ENCODE measurements at places on chromosomes 13 and 19.

DNA sequence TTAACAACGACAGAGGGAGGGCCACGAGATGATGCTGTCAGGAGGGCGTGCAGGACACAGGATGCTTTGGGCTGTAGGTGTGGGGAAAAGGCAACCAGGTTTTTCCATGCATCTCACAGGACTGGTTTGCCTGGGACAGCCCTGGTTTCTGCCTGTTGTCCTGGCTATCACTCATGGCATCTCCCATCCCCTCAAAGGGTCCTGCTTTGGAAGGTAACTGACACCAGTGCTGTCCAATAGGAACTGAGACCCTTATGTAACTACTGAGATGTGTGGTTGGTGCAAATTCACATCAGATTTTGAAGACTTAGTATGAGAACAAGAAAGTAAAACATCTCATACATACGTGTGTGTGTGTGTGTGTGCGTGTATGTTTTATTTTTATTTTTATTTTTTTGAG is 144.2 kb downstream of the URI1 start:
- DNase-seq = no peak

GRCh38 chr19:34452723-34453122 is 24.5 kb downstream of the UBA2 start:
- no peak for DNase-seq

DNA sequence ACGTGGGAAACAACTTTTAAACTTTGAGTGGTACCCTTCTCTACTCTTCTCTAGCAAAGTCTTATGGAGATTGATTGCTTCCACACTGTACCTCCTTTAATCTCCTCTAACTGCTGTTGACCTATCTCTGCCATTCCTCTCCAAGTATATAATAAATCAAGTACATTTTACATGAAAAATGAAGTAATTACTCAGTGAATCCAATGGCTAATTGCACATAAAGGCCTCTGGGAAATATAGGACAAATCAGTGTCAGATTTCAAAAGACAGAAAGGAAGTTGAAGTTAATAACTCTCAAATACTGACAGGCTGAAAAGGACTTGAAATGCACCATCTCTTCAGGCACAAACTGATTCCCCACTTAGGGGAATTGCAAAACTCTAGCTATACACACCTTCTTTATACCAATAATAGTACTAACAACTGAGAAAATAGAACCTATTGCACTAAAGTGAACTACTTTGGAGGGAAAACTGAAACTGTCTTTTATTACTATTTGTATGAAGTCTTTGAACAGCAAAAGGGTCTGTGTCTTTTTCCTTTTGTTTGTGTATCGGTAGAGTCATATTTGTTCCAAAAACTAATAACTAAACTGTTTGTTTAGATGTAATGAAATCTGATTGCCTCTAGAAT is 701.1 kb downstream of the PCDH9 start:
- DNase-seq = no peak

DNA sequence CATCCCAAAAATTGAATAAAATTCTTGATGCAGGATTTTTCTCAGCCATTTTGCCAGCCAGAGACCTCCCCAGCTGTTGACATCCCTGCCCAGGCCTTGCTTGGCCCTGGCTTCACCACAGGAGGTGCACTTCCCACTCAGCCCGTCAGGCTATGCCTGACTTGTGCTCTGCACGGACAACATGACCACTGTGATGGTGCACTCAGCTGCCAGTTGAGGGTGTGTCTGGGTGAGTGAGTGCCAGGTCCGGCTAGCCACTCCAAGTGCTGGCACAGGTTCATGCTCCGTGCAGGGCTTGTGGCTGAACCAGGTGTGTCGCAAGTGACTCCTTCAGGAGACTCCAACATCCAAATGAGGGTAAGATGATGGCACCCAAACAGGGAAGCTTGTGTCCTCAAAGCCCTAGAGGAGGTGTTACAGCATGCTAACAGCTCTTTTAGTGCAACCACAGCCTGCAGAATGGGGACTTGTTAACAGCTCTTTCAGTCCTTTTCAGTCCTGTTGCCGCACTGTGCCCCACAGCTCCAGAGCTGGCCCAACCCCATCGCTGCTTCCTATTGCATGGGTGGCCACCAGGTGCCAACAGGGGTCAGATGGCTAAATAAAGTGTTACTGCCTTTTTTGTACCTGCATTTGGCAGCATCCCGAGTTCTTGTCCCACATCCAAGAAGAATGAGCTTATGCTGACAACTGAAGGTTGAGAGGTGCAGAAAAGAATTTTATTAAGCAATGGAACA is 380.7 kb downstream of the SLITRK5 start:
- DNase-seq = no peak

DNA sequence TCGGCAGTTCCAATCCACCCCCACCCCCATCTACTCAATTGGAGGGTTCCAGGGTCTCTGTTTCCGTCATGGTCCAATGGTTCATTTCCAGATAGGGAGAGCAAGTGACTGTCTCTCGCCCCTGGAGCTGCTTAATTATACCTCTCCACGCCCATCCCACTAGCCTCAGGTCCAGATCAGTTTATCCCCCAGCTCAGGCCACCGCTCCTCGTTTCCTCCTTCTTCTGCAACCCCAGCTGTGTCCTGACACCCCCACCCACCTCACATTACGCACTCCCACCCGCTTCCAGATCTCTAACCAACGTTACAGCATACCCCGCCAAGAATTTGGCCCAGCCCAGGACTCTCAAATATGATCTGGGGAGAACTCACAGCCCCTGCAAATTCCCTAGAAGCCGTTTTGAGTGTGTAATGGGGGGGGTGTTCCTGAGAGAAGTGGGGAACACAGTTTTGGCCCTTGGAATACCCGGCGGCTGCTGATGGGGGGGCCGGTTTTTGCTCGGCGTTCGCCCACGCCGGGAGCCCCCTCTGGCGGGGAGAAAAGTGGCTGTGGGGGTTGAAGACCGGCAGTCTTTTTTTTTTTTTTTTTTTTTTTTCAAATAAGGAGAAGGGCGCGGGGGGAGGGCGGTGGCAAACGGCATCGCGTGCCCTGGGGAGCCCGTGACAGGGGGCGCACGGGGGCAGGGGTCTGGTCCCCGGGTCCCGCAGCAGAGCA is 1.7 kb upstream of the PDE4A start:
- DNase-seq = peak; percentile 45

- no peak for DNase-seq
Measured at GRCh38 chr19:44809577-44810233, 802 bp downstream of the BCAM start.

DNA sequence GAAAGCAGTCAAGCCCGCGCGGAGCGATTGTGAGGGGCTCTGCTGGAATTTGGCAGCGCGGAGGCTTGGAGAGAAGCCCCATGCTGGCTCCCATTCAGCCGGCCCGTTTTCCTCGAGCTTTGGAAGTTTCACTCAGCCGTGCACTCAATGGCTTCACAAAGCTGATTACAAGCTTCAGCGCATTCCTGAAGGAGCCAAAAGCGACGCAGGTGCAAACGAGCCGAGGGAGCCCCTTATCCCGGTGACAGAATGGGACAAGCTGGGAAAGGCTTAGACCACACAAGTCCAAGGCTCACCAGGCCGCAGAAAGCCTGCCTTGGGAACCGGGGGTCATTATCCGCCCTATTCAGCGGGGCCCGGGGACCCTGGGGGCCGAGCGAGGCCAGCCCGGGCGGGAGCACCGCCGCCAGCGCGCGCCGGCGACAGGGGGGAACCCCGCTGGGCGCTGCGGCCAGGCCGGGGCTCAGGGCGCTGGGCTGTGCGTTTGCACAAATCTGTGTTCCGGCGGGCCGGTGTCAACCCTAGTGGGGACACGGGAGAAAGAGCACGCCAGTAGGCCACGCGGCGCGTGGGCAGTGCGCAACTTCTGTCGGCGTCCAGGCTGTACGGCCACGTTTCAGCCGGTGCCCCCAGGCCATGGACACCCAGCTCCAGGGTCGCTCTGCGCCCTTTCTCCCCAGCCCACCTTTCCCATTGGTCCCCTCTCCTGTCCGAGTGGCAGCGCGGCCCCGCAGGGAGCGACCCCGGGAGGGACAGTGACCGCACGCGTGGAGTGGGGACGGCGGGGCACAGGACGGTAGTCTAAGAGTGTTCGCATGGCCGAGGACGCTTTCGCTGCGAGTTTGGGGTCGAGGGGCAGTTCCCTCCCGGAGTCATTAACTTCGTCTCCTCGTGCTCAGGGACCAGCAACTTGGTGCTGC is 37.3 kb downstream of the SOX1 start:
- no peak for DNase-seq

GRCh38 chr13:48585456-48585840 is 52.6 kb upstream of the RCBTB2 start:
- no peak for DNase-seq

DNA sequence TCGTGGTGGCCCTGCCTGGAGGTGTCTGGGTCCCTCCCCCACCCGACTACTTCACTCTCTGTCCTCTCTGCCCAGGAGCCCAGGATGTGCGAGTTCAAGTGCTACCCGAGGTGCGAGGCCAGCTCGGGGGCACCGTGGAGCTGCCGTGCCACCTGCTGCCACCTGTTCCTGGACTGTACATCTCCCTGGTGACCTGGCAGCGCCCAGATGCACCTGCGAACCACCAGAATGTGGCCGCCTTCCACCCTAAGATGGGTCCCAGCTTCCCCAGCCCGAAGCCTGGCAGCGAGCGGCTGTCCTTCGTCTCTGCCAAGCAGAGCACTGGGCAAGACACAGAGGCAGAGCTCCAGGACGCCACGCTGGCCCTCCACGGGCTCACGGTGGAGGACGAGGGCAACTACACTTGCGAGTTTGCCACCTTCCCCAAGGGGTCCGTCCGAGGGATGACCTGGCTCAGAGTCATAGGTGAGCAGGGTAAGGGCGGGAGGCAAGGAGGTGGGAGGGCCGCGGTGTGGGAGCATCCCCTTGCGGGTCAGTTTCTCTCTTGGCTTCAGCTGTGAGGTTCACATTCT is 19.2 kb downstream of the NECTIN2 start:
- DNase-seq = no peak

GRCh38 chr19:16715611-16716010 is 4.0 kb upstream of the NWD1 start:
- DNase-seq = no peak

DNA sequence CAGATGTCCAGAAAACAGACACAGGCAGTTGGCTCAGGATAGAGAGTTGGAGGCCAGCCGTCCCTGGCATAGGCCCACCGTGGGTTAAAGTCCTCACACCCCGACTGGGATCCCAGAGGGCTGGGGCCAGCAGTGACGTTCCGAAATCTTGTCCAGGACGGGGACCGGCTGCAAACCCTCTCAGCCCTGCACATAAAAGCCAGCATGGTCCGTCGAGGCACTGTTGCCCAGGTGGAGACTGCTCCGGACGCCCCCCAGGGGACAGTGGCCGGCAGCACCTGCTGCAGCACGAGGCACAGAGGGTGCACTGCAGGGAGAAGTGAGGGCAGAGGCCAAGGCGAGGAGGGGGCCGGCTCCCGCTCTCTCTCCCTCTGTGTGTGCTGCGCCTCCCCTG is 4.3 kb upstream of the IFNL2 start:
- DNase-seq = no peak

DNA sequence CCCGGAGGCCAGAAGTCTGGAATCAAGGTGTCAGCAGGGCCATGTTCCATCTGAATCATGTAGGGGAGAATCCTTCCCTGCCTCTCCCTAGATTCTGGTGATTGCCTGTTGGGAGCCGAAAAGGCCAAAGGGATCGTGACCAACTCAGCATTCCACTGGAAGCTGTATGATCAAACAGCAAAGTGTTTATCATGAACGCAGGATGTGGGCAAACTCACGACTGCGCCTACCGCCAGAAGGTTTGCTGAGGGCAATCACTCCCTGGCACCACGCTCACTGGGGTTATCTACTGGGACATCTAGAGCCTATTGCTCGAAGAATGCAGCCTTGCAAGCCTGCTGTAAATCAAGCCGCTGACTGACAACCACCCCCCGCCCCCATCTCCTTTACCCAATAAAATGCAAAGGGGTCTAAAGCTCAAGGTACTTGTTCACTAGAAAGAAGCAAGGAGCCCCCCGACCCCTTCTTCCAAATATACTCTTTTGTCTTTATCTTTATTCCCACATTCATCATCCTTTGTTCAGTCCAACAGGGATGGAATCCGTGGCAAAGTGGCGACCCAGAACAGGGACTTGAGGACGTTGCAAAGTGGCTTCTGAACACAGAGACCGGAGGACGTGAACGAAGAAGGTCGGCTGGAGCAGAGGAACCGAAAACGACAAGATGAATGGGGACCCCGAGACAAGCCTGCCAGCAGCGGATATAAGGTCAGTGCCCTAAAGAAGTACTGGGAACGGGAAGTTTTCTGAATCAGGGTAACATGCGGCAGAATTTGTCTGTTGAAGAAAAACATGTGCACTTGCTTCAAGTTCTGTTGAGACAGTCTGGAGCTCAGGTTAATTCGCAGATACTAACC is 16.8 kb downstream of the CLEC4M start:
- DNase-seq = no peak

DNA sequence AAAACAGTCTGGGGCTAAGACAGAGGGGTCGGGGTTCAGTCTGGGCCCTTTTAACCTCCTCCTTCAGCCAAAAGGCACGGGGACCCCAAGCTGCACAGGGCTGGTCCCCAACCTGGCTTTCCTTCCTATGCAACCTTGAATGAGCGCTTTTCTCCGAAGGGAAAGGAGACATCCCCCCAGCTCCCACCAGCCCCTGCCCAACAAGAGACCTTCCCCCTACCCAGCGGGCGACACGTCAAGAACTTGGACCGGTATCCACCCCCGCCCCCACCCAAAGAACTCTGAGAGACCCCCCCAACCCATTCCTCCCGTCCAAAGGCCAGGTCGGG is 35.0 kb upstream of the NANOS3 start:
- no peak for DNase-seq

DNA sequence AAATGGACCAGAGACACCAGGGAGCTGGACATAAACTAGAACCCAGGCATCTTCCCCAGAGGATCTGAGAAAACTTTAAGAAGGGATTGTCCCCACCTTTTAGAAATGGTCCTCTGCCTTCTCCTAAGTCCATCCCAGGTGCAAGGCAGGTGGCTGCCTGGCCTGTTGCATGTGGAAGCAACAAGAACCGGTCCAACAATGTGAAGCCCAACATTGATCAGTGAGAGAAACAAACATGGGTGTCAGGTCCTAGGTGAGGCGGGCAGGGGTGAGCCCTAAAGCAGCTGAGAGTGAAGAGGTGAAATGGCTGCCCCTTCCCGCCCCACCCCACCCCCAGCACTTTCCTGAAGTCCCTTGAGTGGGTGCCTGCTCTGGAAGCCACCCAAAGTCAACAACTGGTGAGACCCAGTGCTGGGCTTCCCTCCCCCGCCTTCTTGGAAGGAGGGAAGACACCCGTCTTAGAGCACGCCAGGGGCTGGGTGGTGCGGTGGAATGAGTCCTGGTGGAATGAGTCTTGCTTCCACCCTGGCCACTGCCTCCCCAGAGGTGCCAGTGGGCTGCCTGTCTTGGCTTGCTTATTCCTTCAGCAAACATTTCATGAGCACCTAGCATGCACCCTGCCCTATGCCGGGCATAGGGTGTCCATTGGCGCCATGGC is 1.7 kb downstream of the AP1M1 start:
- peak; percentile 10 for DNase-seq

DNA sequence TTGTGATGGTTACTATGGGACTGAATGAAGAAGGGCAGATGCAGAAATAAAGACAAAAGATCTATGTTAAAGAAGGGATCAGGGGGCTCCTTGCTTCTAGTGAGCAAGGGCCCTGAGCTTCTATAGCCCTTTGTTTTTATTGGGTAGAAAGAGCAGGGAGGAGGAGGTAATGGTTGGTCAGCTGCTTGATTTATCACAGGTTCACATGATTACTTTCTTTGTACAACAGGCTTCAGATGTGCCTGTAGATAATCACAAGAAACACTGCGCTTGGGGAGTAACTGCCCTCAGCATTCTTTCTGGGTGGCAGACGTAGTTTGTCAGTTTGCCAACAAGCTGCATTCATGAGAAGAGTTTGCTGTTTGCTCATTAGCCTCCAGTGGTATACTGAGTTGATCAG is 4.8 kb upstream of the ZNF439 start:
- DNase-seq = no peak

All from GM13976 (cell line).